ENCODE measurements at places on chromosomes 4 and X.

GRCh38 chr4:138736362-138736761 lies 279.2 kb upstream of the NOCT start:
- no peak for DNase-seq

- no peak for DNase-seq
Measured at GRCh38 chr4:80268081-80268823, 1.8 kb downstream of the FGF5 start.

GRCh38 chrX:574830-575229 lies 55.8 kb upstream of the SHOX start:
- no peak for DNase-seq

DNA sequence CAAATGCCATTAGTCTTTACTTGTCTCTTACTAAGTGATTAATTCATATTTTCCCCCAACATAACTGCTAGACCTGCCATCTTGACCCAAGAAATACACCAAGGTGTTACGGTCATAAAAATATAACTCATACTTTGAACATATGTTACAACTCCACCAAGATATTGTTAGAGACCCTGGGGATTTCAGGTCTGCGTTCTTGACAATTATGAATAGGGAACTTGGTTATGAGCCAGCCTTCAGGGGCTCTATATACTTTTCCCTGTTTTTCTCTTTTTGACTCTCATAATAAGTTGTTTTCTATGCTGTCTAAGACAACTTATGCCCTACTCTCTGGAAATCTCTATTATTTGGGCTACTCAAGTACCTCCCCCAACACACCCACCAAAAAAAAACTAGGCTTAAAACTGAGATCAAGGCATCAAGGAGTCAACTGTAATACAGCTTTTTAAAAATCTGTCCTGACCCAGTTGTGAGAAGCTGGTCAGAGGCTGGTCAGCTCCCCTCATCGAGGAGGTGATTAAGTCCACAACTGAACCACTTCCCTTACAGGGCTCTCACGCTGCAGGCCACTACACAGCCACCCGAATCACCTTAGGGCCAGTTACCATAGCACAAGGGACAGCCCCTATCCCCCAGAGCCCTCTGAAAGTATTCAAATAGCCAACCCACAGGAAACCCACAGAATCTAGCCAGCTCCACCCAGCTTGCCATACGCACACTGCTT lies 10.5 kb upstream of the TLR3 start:
- no peak for DNase-seq

GRCh38 chr4:88746206-88746605 lies 48.6 kb upstream of the NAP1L5 start:
- DNase-seq = no peak

DNA sequence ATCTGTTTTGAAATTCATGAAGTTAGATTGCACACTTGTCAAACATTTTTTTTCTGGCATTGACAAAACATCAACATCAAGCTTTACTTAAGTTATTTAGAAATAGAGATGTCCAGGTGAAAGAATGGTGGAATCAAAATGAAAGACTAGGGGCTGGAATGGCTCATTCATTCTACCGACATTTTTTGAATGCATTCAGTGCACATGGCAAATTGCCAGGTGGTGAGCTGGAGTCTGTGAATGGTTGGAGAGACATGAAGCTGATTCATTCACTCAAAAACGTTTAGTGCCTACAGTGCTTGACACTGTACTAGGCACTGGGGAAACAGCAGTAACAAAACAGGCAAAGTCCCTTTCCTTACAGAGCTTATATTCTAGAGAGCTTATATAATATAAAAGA lies 292.4 kb downstream of the PPP1R2C start:
- no peak for DNase-seq

Measured in activated T-cell treated with anti-CD3 and anti-CD28 coated beads for 4 hours (primary cell).